ENCODE measurements at places on chromosomes 13 and 19. TPM values are rescaled to one million over a fixed set of nuclear protein-coding genes. Genes with fewer than 3 reads are reported as not detected.

The ATP8A2 gene
- 9.1 TPM for polyA plus RNA-seq

The TICAM1 gene
- 5.7 TPM for polyA plus RNA-seq

The PROZ gene
- 0.13 TPM for polyA plus RNA-seq

The TMEM38A gene
- 8.9 TPM for polyA plus RNA-seq

The SCN1B gene
- 1.4 TPM for polyA plus RNA-seq

DNA sequence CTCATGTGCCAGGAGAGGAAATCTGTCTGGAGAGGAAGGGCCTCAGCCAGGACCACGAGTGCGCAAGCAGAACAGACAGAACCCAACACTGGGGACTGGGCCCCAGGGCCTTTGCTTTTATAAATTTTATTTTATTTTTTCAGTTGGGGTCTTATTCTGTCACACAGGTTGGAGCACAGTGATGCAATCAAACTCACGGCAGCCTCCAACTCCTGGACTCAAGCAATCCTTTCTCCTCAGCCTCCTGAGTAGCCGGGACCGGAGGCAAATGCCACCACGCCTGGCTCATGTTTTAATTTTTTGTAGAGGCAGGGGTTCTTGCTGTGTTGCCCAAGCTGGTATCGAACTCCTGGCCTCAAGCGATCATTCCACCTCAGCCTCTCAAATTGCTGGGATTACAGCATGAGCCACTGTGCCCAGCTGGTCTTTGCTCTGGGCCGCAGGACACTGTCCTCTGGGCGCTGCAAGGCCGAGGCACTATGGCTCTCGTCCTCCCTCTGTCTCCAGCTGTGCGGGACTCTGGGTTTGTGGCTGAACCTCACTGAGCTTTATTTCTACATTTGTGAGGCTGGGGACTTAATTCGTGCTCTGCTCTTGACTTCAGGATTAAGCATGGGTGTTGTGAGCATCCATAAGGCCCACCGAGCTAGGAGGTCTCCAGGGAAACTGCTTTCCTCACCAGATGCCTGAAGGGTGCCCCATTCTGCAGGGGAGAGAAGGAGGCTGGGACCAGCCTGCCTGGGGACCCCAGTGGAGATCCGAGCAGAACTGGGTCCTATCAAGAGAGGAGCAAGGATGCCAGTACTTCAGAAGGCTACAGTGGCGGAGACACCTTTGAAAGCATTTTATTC is 144.2 kb upstream of the VSTM2B start:
- DNase-seq: no peak

- DNase-seq: no peak
Measured at GRCh38 chr13:102225892-102226291, 176.0 kb downstream of the FGF14 start.

DNA sequence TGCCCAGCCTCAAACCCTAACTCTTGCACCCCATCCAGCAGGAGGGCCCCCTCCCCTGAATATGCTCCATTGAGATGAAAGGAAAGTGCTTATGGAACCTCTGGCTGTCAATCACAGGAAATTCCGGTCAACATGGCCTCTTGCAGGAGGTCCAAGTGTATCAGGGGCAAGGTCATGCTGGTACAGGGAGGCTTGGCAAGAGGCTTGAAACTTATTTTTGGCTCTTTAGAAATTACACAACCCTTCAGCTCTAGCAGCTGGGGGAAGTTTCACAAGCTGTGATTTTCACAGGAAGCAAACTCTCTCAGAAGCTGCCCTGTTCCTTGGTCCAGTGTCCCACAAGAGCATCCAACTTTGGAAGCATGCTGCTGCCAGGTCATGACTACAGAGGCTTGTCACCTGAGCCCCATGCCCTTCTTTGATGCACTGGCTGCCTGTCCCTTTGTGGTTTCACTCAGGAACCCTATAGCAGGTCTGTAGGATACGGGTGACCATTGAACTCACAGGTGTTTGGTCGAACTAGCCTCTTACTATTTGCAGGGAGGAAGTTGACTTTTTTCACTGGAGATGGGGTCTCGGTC is 8.4 kb downstream of the ASF1B start:
- no peak for DNase-seq
